ENCODE measurements at places on chromosomes 6 and 20. TPM values are rescaled to one million over a fixed set of nuclear protein-coding genes. Genes with fewer than 3 reads are reported as not detected.

- H3K27me3 ChIP-seq: peaks cover 7% of the 10 kb centered on the region
- H3K27ac ChIP-seq: no peak overlapping the region
- no peak overlapping the region for H3K4me3 ChIP-seq
- H3K36me3 ChIP-seq: no peaks in the 10 kb centered on the region
Measured at GRCh38 chr6:13511913-13512717, 24.7 kb upstream of the GFOD1 start.

DNAH8 gene
- total RNA-seq: 0.41 TPM

LPA gene
- total RNA-seq: not detected

CYP24A1 gene
- total RNA-seq: not detected

KHDC3L gene
- not detected for total RNA-seq

DNA sequence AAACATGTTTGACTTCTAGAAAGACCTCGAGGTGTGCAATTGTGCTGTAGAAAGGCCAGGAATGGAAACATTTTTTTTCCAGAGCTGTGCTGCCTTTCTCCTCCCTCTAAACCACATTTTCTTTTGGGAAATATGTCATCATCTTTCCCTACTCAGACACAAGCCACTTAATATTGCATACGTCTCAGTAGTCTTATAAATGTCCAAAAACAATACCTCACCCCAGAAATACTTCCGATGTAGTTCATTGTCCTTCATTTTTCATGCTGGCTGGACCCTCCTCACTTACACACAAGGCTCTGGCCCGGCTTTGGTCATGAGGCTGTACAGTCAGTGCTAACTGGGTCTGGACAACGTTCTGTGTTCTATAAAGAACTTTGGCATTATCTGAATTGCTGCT is 126.4 kb downstream of the SCML4 start:
- no peak for DNase-seq
- H3K4me1 ChIP-seq: peaks cover 19% of the 10 kb centered on the region
- H3K27ac ChIP-seq: no peak overlapping the region

RIPOR3 gene
- total RNA-seq: 0.23 TPM

- H3K27me3 ChIP-seq: no peaks in the 10 kb centered on the region
- H3K4me3 ChIP-seq: no peak overlapping the region
- no peaks in the 10 kb centered on the region for H3K4me1 ChIP-seq
- no peak for DNase-seq
- no peaks in the 10 kb centered on the region for H3K36me3 ChIP-seq
Measured at GRCh38 chr6:123895346-123895745, 91.7 kb downstream of the NKAIN2 start.

- no peak for DNase-seq
- H3K4me3 ChIP-seq: no peak overlapping the region
- no peaks in the 10 kb centered on the region for H3K36me3 ChIP-seq
- no peaks in the 10 kb centered on the region for H3K4me1 ChIP-seq
Measured at GRCh38 chr6:105836889-105837288, 249.2 kb upstream of the PRDM1 start.

BCAS1 gene
- total RNA-seq: not detected

COL9A1 gene
- total RNA-seq: not detected

DNA sequence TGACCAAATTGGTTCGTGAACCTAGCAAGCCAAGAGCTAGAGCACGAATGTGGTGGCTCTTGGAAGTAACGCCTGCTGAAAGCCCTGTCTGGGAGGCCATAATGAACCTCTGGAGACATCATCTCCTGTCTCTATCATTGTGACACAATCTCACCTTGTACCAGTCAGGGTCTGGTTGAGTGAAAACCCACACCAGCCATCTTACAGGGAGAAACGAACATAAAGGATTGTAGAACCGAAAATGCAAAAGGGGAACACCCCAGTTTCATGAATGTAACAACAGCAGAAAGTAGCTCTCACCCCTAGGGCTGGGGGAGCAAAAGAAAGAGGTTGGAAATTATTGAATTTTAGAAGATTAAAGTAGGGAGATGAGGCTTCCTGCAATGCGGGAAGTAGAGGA is 50.9 kb upstream of the TAB2 start:
- H3K36me3 ChIP-seq: peaks cover 2% of the 10 kb centered on the region
- H3K4me3 ChIP-seq: no peak overlapping the region
- H3K27ac ChIP-seq: no peak overlapping the region
- peaks cover 53% of the 10 kb centered on the region for H3K4me1 ChIP-seq

DNA sequence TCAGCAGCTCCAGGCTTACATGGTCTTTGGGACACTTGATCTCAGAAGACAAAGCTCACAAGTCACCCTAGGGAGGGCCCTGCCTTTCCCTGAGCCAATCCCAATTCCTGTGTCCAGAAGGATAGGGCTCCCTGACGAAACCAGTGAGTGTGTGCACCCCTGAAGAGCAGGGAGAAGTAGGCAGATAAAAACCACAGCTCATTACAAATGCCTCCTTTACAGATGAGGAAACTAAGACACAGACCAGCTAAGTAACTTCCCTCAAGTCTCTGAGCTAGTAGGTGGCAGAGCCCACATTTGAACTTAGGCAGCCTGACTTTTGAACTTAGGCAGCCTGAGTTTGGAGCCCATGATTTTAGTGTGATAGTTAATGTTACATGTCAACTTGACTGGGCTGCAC is 6.7 kb upstream of the ZFAND3 start:
- no peak overlapping the region for H3K4me3 ChIP-seq
- DNase-seq: no peak
- peaks cover 15% of the 10 kb centered on the region for H3K27me3 ChIP-seq
- H3K36me3 ChIP-seq: no peaks in the 10 kb centered on the region
- no peak overlapping the region for H3K27ac ChIP-seq

DNA sequence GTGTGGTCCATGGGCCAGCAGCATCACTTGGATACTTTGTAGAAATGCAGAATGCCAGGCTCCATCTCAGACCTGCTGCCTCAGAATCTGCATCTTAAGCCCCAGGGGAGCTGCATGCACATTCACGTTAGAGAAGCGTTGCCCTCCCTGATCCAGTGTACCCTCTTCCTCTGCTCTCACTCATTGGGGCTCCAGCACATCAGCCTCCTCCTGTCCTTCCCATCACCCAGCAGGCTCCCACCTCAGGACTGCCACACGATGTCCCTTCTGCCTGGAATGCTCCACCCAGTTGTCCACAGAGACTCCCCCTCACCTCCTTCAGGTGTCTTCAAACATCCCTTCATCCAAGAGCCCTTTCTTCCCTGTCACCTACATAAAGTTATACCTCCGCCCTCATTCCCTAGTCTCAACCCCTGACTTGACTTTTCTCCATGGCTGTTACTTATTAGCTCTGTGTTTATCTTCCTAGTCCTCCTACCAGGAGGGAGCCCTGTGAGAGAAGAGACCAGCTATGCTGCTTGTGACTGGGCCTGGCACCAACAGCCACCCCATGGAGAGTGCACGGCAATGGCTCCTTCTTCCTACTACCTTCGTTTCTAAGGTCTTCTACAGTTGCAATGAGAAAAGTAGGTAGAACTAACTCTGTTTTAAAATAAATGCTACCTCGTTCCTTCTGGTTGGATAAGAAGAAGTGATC is 3.3 kb upstream of the ACSS1 start:
- peaks cover 26% of the 10 kb centered on the region for H3K4me1 ChIP-seq
- DNase-seq: no peak
- H3K27ac ChIP-seq: no peak overlapping the region

DNA sequence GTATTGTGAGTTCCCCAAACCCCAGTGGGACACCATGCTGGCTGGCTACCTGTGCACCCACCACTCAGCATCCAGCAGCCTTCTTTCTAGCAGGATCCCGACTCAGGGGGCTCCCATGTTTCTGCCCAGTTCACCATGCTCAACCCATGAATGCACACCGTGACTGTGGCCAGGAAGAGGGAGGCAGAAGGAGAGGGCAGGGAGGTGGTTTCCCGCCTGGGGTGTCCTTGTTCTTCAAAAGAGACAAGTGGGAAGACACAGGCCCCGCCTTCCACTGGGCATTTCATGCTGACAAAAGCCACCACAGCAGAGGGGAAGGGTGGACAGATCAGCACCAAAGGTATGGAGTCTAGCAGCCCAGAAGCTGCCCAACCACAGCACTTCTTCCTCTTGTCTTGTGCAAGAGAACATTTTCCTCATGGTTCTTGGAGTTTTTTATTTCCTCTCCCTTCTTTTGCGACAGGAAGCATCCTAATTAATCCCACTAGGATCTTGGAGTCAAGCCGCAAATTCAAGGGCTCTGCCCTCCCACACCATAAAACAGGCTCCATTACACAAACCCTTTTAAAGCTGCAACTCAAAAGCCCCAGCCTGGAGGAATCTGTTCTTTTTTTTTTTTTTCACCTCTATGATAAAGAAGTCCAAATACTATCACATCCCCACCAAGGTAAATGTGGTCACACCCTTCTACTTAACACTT is 13.5 kb upstream of the ANKRD60 start:
- no peak for DNase-seq
- peaks cover 16% of the 10 kb centered on the region for H3K4me1 ChIP-seq
- H3K27ac ChIP-seq: no peak overlapping the region

- H3K27ac ChIP-seq: no peak overlapping the region
- H3K36me3 ChIP-seq: no peaks in the 10 kb centered on the region
- no peak for DNase-seq
- peaks cover 21% of the 10 kb centered on the region for H3K27me3 ChIP-seq
Measured at GRCh38 chr6:132598473-132598872, 8.9 kb upstream of the TAAR5 start.

DNA sequence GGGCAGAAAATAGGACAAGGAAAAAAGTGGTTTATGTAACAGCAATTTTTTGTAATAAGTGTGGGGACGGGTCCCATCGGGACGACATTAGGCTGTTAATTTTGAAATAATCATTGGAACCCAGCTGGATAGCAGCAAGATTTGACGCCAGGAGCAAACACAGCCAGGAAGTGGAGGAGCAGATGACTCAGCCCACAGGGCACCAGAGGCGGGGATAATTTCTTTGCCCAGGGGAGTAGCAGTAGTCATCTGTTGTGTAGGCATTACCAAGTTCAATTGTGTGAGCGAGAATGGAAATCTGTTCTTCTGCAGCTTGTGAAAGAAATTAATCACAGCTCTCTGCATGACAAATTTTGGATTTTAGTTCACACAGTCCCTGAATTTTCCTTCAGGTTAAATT is 22.6 kb upstream of the RIN2 start:
- H3K4me3 ChIP-seq: no peak overlapping the region
- no peaks in the 10 kb centered on the region for H3K27me3 ChIP-seq
- no peaks in the 10 kb centered on the region for H3K36me3 ChIP-seq

- no peak for DNase-seq
- H3K4me3 ChIP-seq: no peak overlapping the region
- peaks cover 17% of the 10 kb centered on the region for H3K4me1 ChIP-seq
Measured at GRCh38 chr6:20876561-20876960, 342.3 kb downstream of the CDKAL1 start.

GRCh38 chr6:131890091-131890490 is 61.1 kb downstream of the CCN2 start:
- H3K4me1 ChIP-seq: peaks cover 4% of the 10 kb centered on the region
- DNase-seq: no peak
- no peak overlapping the region for H3K4me3 ChIP-seq
- no peak overlapping the region for H3K27ac ChIP-seq
- H3K27me3 ChIP-seq: peaks cover 16% of the 10 kb centered on the region
